ENCODE measurements at places on chromosomes 16 and 17. TPM values are rescaled to one million over a fixed set of nuclear protein-coding genes. Genes with fewer than 3 reads are reported as not detected.

DNA sequence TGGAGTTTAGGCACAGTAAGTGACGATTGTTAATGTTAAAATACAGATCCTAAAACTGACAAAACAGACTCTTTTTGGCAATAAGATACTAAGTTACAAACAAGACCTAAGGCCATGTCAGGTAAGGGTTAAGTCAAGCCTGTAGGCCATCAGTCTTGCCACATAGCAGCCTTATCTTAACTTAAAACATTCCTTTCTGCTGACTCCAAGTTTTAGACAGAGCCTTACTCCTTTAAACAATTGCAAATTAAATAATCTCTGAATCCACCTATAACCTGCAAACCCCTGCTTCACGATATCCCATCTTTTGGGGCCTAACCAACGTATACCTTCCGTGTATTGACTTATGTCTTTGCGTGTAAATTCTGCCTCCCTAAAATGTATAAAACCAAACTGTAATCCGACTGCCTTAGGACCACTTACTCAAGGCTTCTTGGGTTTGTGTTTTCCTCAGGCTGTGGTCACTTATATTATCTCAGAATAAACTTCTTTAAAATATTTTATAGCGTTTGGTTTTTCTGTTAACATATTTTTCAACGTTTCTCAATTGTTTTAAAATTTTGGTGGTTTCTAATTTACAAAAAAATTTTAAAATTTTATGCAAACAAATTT is 64.4 kb downstream of the EFCAB5 start:
- DNase-seq = no peak

- DNase-seq = no peak
Measured at GRCh38 chr17:36525888-36526287, 8.8 kb downstream of the MYO19 start.

- no peak for DNase-seq
Measured at GRCh38 chr16:14564323-14564722, 65.7 kb downstream of the PARN start.

GRCh38 chr16:1089439-1089821 is 6.6 kb downstream of the C1QTNF8 start:
- DNase-seq = no peak

DNA sequence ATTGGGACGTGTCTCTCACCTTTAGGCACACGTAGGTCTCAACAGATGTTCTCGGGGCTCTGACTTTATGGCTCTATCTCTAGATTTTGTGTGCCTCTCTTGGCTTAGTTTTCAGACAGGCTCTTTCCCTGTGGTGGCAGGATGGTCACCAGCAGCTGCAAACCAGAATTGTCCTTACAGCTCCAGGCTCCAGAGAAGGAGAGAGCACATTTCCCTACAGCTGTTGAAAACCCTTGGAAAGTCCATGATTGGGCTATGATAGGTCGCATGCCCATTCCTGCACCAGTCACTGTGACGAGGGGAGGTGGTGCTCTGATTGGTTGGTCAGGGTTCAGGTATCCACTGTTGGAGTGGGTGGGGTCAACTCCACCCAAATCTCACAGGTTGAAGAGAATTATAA is 41.5 kb downstream of the SHISA9 start:
- DNase-seq = no peak

DNA sequence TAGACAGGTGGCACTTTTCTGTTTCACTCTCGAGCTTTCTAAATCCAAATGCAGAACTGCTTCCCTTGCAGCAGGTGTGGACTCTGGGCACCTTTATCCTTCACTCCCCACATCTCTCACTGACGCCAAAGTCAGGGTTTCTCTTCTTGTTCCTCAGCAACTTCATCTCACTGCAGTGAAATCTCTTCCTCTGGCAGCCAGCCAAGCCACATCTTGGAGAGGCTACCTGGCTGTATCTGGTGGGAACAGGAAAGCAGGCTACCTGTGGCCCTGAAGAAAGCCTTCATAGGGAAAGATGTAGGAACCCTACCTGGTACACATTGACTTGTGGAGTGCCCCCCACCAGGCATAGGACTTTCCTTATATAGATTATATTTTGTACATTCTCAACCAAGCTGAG is 159.1 kb downstream of the UTP18 start:
- DNase-seq = no peak

DNA sequence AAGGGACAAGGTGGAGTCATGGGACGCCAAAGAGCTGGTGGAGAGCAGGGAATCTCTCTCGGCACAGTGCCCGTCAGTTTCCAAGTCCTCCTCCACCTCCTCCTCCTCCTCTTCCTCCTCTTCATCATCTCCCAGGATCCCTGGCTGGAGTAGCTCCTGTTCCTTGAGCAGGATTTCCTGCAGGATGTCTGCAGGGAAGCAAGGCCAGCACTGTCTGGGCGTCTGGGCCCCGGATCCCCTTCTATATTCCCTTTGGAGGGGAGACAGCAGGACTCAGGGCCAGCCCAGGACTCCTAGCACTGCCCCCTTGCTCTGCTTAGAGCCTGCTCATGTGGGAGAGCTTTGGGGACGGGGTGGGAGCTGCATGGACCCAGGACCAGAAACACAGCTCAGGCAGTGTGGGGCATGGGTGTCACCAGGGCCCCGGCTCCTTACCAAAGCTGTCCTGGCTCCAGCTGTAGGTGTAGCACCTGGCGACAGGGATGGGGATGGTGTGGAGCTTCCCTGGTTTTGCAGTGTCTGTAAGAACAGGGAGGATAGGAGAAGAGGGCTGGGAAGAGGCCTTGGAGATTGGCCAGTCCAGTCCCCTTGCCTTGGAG is 21.3 kb upstream of the PIK3R6 start:
- no peak for DNase-seq

DNA sequence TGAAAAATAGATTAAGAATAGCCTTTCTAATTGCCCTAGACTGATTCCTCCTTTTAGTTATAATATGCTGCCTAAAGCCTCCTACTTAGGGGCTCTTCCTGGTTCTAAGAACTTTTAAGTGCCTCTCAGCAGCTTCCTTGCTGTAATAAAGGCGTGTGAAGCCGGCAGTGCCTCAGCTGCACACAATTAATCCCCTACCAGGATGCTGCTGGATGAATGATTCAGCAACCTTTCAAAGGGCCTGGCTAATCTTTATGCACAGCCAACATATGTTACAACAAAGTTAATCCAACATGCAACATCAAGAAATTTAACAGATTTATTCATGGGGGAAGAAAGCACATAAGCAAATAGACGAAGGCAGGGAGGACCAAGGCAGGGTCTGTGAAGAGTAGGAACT is 145.2 kb downstream of the PMP22 start:
- DNase-seq = no peak

DNA sequence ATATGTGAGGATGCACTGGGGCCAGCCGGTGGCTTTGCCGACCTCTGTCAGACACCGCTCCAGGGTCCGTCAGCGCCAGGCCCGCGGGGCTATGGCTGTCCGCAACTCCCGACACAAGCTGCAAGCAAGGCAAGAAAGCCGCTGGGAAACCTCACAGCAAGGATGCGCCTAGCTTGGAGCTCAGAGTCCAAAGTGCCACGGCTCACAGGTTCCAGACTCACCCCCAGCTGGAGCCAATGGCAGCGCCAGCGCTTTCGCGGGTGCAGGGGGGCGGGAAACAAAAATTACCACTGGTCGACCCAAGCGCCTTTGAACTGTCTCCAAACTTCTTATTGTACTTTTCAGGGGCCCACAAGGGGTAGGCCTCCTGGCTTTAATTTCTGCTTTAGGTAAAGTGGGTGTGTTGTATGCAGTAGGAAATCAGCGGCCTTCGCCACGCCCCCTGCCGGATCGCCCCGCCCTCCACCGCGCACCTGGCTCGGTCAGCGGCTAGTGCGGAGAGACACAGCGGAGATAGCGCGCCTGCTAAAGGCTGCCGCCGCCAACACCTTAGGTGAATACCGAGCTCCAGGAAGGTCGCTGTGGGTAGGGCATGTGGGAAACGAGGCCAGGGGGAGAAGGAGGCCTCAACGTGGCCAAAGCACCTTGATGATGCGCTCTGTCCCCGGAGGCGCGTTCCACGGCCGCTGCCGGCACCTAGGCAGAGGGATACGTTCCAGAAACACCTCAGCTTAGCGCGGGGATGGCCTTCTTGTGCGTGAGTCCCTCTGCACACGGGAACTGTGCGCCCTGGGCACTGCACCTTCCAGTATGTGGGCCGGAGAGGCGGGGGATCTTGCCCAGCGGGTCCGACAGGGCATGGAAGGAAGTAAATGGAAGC is 61.0 kb upstream of the RBL2 start:
- DNase-seq = peak; percentile 7

DNA sequence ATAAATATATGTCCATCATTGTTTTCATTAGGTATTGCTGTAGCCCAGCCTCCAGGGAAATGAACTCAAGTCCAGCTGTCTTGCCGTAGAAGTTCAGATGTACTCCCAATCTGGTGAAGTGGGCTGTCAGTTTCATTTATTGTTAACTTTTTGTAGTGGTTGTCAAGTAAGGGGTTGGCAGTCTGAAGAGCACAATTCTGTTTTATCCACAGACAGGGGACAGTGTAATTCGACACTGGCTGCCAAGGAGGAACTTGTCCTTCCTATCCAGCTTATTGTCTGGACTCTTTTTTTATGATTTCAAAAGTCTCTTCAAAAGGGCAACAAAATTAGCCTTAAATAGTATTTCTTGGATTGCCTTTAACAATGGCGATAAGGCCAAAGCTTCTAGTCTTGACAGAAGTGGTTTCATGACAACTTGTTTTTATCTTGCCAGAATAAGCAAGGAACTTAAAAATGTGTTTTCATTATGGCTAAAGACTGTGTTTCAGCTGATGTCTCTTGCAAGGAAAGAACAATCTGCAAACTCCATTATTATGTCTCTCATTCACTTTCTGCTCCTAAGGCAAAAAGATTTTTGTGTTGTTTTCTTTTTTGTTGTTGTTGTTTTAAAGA is 73.9 kb upstream of the TANC2 start:
- no peak for DNase-seq

DNA sequence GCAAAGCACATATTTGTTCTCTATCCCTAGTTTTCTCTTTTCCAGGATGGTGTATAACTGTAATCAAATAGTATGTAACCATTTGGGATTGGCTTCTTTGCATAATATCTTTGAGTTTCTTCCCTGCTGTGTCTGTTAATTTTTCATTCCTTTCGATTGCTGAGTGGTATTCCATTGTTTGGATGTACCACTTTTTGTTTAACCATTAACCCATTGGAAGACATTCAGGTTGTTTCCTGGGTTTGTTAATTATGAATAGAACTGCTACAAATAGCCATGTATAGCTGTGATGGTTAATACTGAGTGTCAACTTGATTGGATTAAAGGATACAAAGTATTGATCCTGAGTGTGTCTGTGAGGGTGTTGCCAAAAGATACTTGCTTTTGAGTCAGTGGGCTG is 4.6 kb upstream of the SLFN13 start:
- DNase-seq = no peak

GRCh38 chr16:30566531-30566930 is 5.0 kb downstream of the ZNF688 start:
- DNase-seq = no peak

GRCh38 chr16:76277460-76278030 is 344 bp downstream of the CNTNAP4 start:
- no peak for DNase-seq

DNA sequence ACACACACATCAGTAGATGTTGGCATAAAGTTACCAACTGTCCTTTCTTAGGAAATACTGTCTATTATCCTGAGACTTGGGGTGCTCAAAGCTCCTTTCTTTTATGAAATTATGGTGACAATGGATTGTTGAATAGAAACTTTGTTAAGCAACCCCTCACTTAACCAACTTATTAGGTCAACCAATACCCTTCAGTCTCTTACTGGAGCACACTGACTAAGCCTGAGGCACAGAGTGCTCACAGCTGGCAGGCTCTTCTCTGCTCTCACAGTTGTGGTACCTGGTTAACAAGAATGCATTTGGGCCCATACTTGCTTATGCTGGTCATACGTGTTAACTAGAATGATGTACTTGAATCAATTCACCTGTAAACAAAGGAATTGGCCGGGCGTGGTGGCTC is 24.8 kb downstream of the CD300LF start:
- no peak for DNase-seq

Gene CRHR1
- total RNA-seq = not detected

Gene HASPIN
- 0.25 TPM for total RNA-seq

Gene CDT1
- total RNA-seq = 0.72 TPM

Gene C17orf50
- total RNA-seq = not detected

Gene RNU2-1
- 4,291 TPM for total RNA-seq

Gene TP53TG3F
- total RNA-seq = not detected

Gene PIMREG
- 0.90 TPM for total RNA-seq

Gene REXO5
- total RNA-seq = 3.7 TPM

Gene CHST5
- total RNA-seq = 0.90 TPM
